ENCODE measurements at places on chromosomes 6 and 20. TPM values are rescaled to one million over a fixed set of nuclear protein-coding genes. Genes with fewer than 3 reads are reported as not detected.

Gene MUC22
- not detected for total RNA-seq

Gene WFDC5
- not detected for total RNA-seq

Gene TMEM217
- 1.2 TPM for total RNA-seq

- DNase-seq, result no peak
These were observed 6.8 kb upstream of the ALDH8A1 start for GRCh38 chr6:134956676-134957075.

GRCh38 chr20:4026093-4026601 is 10.8 kb upstream of the RNF24 start:
- DNase-seq, result no peak

GRCh38 chr20:38258545-38259215 is 1.9 kb downstream of the KIAA1755 start:
- DNase-seq, result no peak

DNA sequence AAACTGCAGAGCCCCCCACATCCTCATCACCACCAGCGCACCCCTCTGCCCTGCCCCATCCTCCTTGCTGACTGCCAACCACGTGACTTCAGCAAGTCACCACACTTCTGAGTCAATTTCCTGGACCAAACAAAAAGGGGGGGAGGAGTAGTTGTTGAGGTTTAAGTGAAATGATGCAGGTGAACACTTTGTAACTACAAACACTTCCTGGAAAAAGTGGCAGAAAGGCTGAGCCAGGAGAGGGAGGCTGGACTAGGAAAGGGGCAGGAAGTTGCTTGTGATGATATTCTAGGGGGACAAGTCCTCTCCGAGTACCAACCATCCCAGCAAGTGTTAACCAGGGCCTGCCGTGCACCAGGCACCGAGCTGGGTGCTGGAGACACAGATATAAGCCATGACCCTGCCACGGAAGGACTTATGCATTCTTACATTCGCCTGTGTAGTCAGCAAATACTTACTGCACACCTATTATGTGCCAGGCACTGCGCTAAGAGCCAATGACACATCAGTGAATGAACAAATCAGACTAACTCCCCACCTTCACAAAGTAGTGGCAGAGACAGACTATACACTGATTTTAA is 67.3 kb downstream of the PREX1 start:
- DNase-seq, result no peak

DNA sequence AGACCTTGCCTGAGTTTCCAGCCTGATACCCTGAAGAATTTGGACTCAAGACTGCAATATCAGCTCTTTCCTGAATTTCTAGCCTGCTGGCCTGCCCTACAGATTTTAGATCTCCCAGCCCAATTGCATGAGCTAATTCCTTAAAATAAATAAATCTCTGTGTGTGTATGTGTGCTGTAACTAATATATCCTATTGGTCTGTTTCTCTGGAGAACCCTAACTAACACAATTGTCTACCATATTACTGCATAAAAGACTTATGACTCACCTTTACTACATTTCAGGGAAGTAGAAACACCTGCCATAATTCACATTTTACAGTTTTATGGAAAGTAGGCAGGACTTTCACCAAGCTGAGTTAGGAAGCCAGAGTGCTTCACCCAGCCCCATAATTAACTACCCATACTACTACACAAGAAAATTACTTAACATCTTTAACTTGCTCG is 90.7 kb upstream of the BEND6 start:
- DNase-seq, result no peak

DNA sequence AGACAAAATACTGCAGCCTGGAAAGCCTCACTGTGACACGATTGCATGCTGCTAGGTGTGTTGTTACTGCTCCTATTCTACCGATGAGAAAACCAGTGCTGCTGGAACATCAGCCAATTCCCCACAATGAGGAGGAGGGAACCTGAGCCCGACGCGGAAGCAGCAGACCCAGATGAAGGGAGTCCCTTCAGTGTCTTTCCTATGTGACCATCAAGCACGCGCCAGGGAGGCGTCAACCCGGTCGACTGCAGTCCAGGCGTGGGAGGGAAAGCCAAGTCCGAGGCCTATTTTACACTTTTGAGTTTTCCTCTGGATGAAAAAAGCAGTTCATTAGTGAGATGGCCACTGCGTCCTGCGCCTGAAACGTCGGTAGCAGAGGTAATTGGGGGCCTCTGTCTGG is 63.3 kb downstream of the STK35 start:
- no peak for DNase-seq

GRCh38 chr20:36307412-36308325 is 1.5 kb downstream of the DLGAP4 start:
- DNase-seq, result no peak

- DNase-seq, result no peak
These were observed 61.4 kb upstream of the UFL1 start for GRCh38 chr6:96460052-96460700.

- DNase-seq, result no peak
These were observed 177.1 kb downstream of the ALDH8A1 start for GRCh38 chr6:134772671-134773360.

GRCh38 chr6:33490198-33490597 is 35.8 kb downstream of the ZBTB9 start:
- no peak for DNase-seq
